ENCODE measurements at places on chromosomes 2 and 18. TPM values are rescaled to one million over a fixed set of nuclear protein-coding genes. Genes with fewer than 3 reads are reported as not detected.

Gene PXDN
- total RNA-seq = 140 TPM

Gene AQP12A
- total RNA-seq = not detected

Gene CCL20
- total RNA-seq = not detected

Gene FLACC1
- total RNA-seq = 0.42 TPM

Gene PTPRM
- 6.2 TPM for total RNA-seq

Gene GAREM1
- 5.2 TPM for total RNA-seq

Gene NEU4
- total RNA-seq = 0.42 TPM

Gene AGPS
- 60.1 TPM for total RNA-seq

Gene SLC11A1
- total RNA-seq = 0.04 TPM

Gene SERPINE2
- total RNA-seq = 36.1 TPM

Gene SEPTIN10
- 92.5 TPM for total RNA-seq

Gene C2orf80
- not detected for total RNA-seq

Gene CRYGD
- not detected for total RNA-seq

Gene EVA1A
- 0.68 TPM for total RNA-seq

Gene ACMSD
- not detected for total RNA-seq

Gene FKBP1B
- 59.7 TPM for total RNA-seq

Gene WDR35
- total RNA-seq = 16.2 TPM

Gene SRD5A2
- total RNA-seq = not detected

Gene ZNF532
- total RNA-seq = 254 TPM

Gene DUSP19
- 1.2 TPM for total RNA-seq

Gene EMX1
- total RNA-seq = 0.72 TPM

Gene C2orf92
- total RNA-seq = 5.4 TPM

Gene RNF181
- 122 TPM for total RNA-seq

Gene KCNG3
- 16.5 TPM for total RNA-seq

Gene LAMA3
- total RNA-seq = 0.33 TPM

Gene ATP6V1B1
- total RNA-seq = not detected

Gene CPO
- 0.66 TPM for total RNA-seq

Gene HOXD8
- not detected for total RNA-seq

Gene ANKRD30B
- total RNA-seq = not detected

Gene PLEKHH2
- 2.5 TPM for total RNA-seq

Gene IL37
- 0.55 TPM for total RNA-seq

Gene ANKRD62
- not detected for total RNA-seq

Gene RGPD4
- total RNA-seq = 0.07 TPM

Gene FBXO36
- 3.4 TPM for total RNA-seq

Gene CPLX4
- not detected for total RNA-seq

Gene PSMD1
- total RNA-seq = 180 TPM

Gene FOSL2
- 7.3 TPM for total RNA-seq

Gene IL36B
- total RNA-seq = not detected

Gene FTCDNL1
- total RNA-seq = 2.0 TPM

Measured in H9 (cell line).